ENCODE measurements at places on chromosomes 3 and 15.

DNA sequence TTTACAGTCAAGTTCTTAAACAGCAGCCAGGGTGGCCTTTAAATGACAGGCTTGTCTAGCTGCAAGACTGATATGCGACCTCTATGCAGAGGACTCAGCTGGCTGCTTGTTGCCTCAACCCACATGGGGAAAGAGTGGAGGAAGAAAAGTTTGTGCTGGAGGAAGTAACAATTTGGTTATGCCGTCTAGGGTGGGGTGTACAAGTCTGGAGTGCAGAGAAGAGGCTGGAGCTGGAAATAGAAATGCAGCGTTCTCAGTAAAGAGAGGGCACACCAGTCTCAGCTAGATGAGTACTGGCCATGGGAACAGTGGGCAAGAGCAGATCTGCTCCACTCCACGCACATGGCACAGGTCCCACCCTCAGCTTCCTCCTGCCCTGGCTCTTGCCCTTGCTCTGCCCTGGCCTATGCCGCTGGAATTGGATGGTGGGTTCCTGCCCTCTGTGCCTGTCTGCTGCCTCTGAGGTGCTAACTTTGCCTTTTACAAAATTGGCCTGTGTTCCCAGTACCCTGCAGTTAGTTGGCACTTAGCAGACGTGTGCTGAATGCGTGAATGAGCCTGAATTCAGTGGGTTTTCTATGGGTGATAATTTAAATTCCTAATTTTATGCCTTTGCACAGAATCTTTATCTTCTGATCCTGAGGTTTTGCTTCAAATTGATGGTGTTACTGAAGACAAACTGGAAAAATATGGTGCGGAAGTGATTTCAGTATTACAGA, 59.7 kb upstream of the FURIN start:
- DNase-seq, result no peak

DNA sequence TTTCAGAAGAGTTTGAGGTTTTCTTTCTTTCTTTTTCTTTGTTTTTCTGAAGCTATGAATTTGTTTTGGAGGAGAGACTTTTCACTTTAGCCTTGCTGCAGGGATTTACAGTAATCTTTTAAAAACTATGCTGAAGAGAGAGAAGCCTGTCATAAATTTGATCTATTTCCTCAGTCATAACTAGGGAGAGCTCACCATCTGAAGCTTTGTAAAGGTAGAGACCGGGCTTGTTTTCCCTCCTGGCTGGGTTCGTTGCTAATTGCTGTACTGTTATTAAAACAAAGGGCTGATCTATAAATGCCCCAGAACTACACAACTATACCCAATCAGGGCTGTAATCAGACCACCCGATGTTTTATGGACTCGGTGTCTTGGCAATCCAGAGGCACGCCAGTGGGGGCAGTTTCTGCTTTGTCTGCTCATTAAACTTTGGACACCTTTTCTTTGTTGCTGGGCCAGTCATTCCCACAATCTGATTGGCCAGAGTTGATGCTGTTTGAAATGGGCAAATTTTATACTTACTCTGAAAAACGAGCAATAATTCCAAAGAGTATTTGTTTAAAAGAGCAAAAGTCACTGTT, 164.3 kb downstream of the CACNA1D start:
- DNase-seq, result peak; percentile 3

DNA sequence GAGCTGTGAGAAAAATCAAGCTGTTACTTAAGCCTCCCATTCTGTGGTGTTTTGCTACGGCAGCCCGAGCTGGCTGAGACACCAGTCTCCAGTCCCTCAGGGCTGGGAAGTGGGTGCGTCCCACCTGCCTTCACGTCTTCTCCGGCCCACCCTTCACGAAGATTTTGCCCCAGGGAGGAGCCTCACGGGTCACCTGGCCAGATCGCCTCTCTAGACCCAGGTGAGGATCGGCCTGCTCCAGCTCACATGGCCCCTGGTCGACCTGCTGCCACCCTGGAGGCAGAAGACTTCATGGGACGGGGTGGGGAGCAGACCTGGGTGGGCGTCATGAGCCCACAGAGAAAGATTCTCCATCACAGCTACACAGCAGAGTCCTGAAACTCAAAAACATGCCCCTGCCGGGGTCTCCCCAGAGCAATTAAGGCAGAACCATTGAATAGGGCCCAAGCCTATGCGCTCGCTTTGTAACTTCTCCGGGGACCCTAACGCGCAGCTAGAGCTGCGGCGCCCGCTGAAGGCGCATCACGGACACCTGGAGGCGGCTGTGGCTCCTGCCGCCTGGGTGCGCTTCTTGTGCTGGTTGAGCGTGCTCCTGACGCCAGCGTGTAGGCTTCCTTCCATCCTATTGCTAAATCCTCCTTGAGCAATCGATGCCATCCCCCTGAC, 92.6 kb upstream of the ALDH1A3 start:
- DNase-seq, result no peak

DNA sequence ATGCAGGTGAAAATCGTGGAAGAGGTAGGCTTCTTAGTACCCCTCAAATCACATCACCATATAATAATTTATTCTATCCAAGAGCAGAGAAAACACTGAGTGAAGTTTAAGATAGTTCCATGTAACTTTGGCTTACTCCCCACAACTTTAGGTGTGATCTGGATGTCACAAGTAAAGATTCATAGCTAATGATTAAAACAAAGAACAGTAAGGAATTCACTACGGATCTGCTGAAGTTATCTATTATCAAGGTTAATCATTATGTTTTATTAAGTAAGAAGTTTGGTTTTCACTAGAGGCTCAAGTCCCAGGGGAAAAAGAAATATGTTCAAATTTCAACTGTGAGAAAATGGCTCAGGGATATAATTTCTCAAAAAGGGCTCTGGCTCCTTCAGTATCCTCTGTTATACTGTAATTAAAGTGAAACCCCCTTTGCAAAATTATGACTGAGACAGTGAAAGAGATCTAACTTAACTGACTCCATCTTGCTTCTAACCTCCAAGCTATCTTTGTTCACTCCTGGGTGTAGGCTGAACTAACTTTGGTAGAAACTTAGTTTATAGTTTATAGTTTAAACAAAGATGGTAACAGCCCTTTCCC, 17.1 kb downstream of the CD80 start:
- no peak for DNase-seq

DNA sequence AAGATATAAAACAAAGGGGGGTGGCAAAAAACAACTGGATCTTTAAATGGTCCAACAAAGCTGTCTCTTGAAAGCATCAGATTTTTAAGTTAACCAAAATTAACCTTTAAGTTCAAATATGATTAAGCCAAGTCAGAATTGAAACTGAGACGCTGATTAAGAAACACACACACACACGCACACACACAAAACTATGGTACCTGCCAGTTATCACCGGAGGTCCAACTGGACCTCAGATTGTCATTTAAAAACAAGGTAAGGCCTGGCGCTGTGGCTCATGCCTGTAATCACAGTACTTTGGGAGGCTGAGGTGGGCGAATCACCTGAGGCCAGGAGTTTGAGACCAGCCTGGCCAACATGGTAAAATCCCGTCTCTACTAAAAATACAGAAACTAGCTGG, 10.4 kb downstream of the ARF4 start:
- no peak for DNase-seq

All from COR-L47 (cell line).